Stimulated activated CD4-positive, alpha-beta T cell treated with anti-CD3 and anti-CD28 coated beads, TNF-alpha, amount 100 ng/mL, for 48 hours (primary cell): ENCODE measurements at places on chromosomes 1 and 21.

DNA sequence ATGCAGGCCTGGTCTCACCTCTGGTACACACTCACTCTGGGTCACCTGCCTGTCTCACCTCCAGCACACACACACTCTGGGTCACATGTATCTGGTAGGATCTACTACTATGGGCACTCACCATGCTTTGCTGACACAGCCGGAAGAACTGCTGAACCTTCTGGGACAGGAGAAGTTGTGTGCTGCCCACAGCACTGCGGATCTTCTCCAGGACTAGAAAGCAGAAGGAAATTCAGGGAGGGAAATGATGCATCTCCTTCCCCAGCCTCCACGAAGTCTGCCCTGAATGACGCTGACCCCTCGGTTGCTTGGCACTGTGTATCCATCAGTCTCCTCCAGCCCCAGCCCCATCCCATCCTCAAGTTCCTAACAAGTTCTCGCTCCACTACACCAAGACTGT, 7.9 kb upstream of the SMIM12 start:
- DNase-seq = no peak

DNA sequence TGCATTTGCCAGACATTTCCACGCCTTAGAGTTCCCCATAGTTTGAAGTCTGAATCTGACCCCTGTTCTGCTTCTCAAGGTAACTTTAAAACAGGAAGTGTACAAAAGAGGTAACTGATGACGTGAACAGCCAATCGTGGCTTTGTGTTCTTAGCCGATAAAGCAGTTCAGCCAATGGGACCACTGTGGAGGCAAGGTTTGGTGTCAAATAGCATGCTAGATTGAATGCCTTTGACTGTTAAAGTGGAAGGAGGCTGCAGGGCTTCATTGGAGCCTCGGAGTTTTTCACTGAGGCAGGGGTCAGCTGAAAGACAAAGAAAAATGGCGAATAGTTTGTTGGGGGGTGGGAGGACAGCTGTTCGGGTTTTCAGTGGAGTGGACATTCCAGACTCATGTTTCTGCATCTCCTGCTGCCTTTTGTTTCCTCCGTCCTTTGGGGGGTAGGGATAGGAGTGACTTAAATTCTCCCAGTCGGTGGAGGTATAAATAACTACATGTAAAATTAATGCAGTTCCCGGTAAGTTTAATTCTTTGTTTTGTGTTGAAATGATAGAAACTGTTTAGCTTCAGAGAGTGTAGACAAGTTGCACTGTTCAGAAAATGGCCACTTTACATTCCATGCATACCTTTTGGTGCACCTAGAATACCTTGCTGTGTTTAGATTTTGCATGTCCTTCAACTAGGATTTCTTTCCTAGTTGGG, 17.7 kb downstream of the NFYC start:
- DNase-seq = peak; percentile 33

GRCh38 chr1:180787628-180788307, 124.9 kb upstream of the KIAA1614 start:
- DNase-seq = no peak

- DNase-seq = no peak
Measured at GRCh38 chr1:52904927-52905698, 16.4 kb downstream of the ECHDC2 start.

- no peak for DNase-seq
Measured at GRCh38 chr1:206482611-206483010, 12.3 kb downstream of the IKBKE start.

DNA sequence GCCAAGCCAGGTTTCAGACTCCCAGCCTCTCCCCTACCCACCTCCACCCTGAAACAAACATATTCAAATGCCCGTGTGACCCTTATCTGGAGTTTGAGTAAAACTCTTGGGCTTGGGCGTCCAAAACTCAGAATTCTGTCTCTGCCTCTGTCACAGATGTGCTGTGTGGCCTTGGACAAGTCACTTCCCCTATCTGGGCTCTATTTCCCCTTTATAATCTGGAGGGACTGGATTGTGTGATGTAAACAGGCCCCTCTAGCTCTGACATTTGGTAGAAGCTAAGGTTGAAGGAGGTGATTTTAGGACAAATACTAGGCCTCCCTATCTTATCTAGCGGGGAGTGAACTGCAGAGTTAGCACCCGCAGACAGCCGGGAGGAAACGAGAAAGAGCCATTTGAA, 67.5 kb downstream of the IGSF21 start:
- no peak for DNase-seq

- DNase-seq = no peak
Measured at GRCh38 chr1:23571465-23571864, 12.2 kb upstream of the ID3 start.

DNA sequence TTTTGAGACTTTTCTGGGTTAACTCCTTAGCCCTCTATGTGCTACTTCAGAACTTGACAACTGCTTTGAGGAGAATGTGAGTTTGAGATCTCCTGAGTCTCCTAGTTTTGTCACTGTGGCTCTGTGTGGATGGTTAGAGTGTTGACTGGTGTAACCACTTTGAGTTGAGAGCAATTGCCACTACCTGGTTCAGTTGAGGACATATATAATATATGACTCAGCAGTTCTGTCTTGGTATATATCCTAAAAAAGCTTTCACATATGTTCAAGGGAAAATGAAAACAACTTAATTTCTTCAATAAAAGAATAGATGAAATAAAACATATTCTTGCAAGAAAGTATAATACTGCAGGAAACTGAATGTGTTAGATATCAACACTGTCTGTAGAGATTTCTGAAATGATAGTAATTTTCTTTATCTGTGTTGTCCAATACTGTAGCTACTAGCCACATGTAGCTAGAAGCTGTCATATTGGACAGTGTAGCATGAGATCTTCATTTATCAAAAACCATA, 96.7 kb upstream of the QSOX1 start:
- DNase-seq = no peak

DNA sequence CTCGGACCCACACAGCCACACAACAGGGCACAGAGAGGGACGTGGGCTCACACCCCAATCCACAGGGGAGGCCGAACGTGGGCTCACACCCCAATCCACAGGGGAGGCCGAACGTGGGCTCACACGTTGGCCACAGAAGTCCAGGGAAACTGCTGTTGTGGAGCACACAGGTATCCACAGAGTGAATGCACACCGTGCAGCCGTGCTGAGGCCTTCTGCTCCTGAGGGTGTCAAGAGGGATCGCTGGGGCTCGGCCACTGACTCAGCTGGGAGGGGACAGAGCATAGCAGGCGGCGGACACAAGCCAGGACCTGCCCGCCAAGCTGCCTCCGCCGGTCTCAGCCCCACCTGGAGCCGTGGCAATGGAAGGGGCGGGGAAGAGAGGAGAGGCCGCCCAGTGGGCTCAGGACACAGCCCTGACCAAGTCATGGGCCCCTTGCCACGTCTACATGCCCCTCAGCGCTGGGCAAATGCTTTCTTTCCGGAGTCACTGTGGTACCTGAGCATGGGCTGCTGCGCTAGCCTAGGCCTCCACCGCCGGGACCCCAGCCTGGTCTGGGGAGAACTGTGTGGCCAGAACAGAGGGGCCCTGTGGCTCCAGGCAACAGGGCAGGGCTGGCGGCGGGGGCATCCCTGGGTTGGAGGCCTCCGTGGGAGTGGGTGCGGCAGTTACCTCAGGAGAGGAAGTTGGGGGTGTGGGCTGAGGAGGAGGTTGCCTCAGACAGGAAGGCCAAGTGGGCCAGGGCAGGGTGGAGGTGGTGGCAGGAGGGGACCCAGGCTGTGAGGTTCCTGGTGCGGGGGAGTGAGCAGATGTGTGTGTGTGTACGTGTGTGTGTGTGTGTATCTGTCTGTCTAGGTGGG, 1.2 kb downstream of the SYTL1 start:
- DNase-seq = no peak

GRCh38 chr1:45327644-45328515, 1.2 kb downstream of the HPDL start:
- DNase-seq = no peak

GRCh38 chr1:5436808-5437207, 555.4 kb downstream of the NPHP4 start:
- DNase-seq = no peak

- no peak for DNase-seq
Measured at GRCh38 chr1:74523873-74524480, 11.6 kb upstream of the LRRC53 start.

DNA sequence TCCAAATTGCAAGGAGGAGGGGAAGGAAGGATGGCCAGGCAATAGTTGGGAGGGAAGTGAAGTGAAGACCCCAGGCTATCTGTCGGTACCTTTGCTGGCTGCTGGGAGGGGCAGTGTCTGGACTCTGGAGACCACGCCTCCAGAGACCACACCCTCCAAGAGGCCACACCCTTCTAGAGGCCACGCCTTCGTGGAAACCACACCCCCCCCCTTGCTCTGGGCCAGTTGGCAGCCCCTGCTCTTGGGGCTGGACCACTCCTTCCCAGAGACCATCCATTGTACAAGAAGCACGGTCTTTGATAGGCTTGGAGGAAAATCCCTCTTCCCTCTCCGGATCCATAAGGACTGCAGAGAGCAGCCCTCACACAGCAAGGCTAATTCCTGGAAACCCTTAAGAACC, 73.1 kb downstream of the RYR2 start:
- DNase-seq = no peak

- DNase-seq = no peak
Measured at GRCh38 chr1:941588-942383, 17.3 kb downstream of the NOC2L start.

DNA sequence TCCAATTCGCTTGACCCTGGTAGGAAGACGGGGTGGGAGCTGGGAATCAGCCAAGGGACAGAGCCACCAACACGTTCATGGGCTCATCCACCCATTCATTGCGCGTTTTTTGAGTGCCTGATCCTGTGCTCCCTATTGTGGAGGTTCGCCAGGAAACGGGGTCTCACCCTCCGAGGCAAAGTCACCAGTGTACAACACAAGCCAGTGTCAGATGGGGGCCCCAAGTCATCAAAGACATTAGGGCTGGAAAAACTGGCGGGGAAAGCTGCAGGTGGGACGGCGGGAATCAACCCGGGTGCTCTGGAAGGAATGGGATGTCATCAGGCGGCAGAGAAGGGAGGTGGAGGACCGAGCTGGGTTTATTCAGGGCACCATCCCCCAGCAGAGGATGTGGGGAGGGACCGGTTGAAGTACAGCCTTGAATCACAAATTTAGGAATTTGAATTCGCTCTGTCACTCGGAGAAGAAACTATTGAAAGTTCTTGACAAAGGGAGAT, 667 bp upstream of the NID1 start:
- no peak for DNase-seq

DNA sequence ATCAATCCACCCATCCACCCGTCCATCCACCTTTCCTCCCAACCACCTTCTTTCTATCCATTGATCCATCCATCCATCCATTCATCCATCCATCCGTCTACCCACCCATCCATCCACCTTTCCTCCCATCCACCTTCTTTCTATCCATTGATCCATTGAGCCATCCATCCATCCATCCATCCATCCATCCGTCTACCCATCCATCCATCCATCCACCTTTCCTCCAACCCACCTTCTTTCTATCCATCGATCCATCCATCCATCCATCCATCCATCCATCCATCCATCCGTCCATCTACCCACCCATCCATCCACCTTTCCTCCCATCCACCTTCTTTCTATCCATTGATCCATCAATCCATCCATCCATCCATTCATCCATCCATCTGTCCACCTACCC, 5.1 kb upstream of the EDN2 start:
- no peak for DNase-seq
